ENCODE measurements at places on chromosomes 7 and 10. TPM values are rescaled to one million over a fixed set of nuclear protein-coding genes. Genes with fewer than 3 reads are reported as not detected.

The ASB10 gene
- total RNA-seq = not detected

The SPDYE2B gene
- not detected for total RNA-seq

The FOXI2 gene
- total RNA-seq = not detected

DNA sequence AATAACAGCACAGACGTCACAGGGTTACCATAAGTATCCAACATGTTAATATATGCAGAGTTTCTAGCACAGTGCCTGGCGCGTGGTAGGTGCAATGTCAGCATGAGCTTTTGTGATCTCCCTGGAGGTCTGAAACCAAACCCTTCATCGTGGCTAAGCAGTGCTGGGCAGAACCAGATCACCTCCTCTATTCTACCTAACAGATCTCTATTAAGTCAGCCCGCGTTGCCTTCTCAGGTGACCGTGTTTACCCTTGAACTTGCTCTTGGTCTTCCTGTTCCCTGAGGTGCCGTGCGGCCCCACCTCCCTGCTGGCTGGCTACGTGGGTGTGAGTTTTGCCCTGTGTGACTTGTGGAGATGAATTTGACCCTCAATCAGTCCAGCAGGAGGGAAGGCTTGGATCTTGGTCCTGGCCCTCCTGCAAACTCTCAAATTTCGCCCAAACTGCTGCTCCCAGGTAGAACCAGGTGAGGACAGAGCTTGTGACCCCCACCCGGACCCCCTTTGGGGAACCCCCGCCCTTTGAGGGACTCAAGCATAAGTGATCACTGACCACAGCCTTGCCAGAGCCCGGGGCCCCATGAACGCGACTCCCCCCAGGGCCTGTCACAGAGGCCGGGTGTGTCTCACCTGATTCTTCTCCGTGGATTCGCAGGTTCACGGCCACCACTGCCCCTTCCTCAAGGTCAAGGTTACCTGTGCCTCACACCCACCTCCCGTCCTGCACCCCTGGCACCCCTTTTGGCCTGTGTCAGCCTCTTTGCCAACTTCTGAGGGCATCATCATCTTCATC, 54.2 kb downstream of the ELFN1 start:
- DNase-seq = no peak
- H3K36me3 ChIP-seq = no peaks in the 10 kb centered on the region
- H3K27ac ChIP-seq = no peak overlapping the region
- H3K4me3 ChIP-seq = no peak overlapping the region
- no peaks in the 10 kb centered on the region for H3K4me1 ChIP-seq
- H3K27me3 ChIP-seq = no peaks in the 10 kb centered on the region

DNA sequence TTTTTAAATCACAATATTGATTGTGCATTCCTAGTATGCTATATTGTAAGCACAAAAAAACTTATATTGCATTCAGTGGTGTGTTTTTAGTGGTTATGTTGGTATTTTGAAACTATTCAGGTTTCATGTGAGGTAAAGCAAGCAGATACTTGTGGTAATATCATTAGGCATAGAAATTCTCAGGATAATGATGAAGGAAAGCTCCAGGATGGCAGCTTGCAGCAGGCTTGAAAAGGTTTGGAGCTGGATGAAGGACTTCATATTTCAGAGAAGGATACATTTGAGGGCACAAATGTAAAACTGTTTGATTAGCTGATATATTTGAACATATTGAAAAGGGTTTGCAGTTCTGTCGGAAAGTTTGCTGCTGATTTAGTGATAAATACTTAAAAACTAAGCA, 17.5 kb downstream of the TRIM24 start:
- no peak overlapping the region for H3K27ac ChIP-seq
- no peaks in the 10 kb centered on the region for H3K27me3 ChIP-seq
- no peak overlapping the region for H3K4me3 ChIP-seq
- DNase-seq = no peak
- H3K4me1 ChIP-seq = peaks cover 41% of the 10 kb centered on the region
- H3K36me3 ChIP-seq = peaks cover 1% of the 10 kb centered on the region

DNA sequence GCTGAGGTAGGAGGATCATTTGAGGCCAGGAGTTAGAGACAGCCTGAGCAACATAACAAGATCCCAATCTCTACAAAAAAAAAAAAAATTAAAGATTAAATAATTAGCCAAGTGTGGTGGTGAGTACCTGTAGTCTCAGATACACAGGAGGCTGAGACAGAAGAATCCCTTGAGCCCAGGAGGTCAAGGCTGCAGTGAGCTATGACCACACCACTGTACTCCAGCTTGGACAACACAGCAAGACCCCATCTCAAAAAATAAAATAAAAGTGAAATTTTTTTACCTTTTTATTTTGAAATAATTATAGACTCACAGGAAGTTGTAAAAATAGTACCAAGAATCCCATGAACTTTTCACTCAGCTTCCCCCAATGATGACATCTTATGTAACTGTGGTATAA, 4.9 kb downstream of the FAM149B1 start:
- H3K36me3 ChIP-seq = peaks cover 3% of the 10 kb centered on the region
- H3K27me3 ChIP-seq = no peaks in the 10 kb centered on the region
- no peak overlapping the region for H3K27ac ChIP-seq
- no peak overlapping the region for H3K4me3 ChIP-seq
- H3K4me1 ChIP-seq = peaks cover 6% of the 10 kb centered on the region

- DNase-seq = no peak
- H3K27ac ChIP-seq = no peak overlapping the region
- H3K4me1 ChIP-seq = peaks cover 14% of the 10 kb centered on the region
- no peak overlapping the region for H3K4me3 ChIP-seq
Measured at GRCh38 chr10:53108317-53108934, 335.8 kb upstream of the MBL2 start.

DNA sequence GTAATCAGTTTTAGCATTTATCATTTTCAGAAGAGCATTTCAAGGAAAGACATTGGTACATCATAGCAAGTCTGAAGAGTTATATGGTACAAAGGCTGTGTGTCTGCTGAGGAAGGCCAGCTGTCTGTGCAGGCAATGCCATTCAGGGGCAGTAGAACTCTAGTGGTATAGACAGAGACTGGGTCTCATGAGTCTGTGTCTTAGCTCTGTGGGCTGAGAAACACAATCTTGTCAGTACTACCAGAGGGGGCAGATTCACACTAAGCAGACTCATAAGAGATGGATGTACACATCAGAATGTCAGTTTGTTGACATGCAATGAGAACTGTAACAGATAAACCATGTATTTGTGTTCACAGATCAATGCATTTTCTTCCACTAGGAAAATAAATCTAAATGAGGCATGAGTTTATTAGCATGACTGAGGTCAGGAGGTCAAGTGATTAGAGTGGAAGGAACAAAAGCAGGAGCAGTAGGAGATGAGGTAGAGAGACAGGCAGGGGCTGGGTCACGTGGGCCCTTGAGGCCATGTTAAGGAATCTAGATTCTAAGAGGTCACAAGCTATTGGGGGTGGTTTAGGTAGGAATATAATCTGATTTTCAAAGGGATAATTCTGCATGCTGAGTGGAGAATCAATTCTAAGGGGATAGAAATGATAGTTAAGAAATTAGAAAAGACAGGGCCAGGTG, 7.5 kb upstream of the GGCT start:
- no peak for DNase-seq
- no peak overlapping the region for H3K27ac ChIP-seq
- H3K27me3 ChIP-seq = no peaks in the 10 kb centered on the region
- H3K4me1 ChIP-seq = peaks cover 2% of the 10 kb centered on the region
- no peak overlapping the region for H3K4me3 ChIP-seq

DNA sequence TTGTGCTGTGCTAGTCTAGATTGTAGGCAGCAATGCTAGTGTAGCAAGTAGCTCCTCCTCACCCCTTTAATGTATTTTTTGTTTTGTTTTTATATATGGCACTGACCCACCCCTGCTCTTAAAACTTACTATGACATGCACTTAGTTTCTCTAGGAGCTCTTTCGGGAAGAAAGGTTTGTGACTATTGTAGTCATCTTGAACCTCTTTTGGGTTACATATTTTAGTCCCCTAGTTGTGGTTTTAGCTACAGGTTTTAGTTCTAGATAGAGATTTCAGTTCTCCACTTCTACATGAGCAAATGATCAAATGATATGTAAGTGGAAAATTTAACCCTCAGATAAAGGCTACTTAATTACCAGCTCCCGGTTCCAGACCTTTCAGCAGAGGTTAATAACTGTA, 14.9 kb downstream of the MINPP1 start:
- H3K36me3 ChIP-seq = peaks cover 21% of the 10 kb centered on the region
- DNase-seq = no peak
- no peaks in the 10 kb centered on the region for H3K27me3 ChIP-seq
- no peak overlapping the region for H3K27ac ChIP-seq

- DNase-seq = no peak
- no peaks in the 10 kb centered on the region for H3K4me1 ChIP-seq
- no peaks in the 10 kb centered on the region for H3K27me3 ChIP-seq
Measured at GRCh38 chr10:35950226-35950625, 308.1 kb upstream of the FZD8 start.
